Right lobe of liver (tissue), 6 donors: ENCODE measurements at places on chromosomes 2 and 18.
A peak's percentile ranks its signal among the peaks of the same experiment; 100 is the strongest.

DNA sequence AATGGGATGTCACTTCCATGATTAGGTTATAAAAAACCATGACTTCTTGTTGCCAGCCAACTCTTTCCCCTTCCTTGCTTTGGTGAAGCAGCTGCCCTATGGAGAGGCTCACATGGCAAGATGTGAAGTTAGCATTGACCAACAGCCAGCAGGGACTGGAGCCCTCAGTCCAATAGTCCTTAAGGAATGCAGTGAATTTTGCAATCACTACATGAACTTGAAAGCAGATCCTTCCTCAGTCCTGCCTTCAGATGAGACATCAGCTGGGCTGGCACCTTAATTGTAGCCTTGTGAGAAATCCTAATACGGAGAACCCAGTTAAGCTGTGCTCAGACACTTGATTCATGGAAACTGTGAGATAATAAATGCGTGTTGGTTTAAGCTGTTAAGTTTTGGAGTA is 61.8 kb downstream of the ATP8B1 start:
- no peak for DNase-seq

DNA sequence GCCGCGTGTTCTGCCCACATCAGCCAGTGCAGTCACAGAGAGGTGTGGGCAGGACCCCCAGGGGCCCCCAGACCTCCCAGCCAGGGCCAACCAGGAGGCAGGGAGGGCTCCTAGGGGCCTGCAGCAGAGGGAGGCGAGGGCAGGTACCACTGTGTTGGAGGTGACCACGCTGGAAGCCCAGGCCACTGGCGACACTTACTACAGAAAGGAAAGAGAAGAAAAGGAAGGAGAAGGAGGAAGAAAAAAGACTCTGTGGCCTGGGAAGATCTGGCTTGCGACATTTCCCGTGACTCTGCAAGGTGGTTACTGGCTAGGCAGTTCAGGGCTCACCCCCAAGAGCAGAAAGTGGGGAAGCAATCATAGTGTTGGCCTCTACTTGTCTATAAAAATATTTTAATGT is 98.1 kb upstream of the BCL2L11 start:
- DNase-seq = no peak

DNA sequence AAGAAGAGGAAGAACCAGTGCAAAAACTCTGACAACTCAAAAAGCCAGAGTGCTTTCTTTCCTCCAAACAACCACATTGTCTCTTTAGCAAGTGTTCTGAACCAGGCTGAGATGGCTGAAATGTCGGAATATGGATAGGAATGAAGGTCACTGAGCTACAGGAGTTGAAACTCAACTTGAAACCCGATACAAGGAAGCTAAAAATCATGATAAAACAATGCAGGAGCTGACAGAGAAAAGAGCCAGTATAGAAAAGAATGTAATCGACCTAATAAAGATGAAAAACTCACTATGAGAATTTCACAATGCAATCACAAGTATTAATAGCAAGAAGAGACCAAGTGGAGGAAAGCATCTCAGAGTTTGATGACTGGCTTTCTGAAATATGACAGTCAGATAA is 15.0 kb upstream of the EIF2AK3 start:
- DNase-seq = no peak

GRCh38 chr2:32009516-32010256 is 1.1 kb downstream of the MEMO1 start:
- DNase-seq = peak; percentile 62

- no peak for DNase-seq
Measured at GRCh38 chr2:88345842-88346241, 106.7 kb downstream of the FOXI3 start.

GRCh38 chr18:70621710-70622109 is 332.9 kb downstream of the SOCS6 start:
- DNase-seq = no peak

DNA sequence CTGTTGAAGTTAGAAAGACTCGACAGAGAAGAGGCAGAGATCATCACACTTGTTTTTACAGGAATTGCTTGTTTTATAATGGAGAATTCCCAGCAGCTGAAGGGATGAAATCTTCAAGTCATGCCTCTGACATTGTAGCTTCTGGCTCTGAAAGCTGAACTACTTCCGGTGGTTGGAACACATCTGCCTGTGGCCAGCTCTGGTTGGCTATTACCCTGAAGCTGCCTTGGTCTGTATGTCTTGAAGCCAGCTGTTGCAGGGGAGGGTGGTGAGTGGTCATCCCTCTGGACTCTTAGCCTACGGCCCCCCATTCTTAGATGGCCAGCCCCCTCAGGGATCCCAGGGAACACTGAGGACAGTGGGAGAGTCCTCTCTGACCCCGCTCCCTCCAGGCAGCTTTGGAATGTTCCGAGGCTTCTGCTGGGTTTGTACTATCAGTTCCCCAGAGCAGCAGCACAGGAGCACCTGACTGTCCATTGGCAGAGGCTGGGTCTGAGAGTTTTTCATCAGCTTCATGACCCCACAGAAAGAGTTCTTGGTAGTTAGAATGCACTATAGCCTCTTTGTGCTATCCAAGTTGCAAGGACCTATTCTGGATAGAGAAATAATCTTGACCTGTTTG is 87.4 kb upstream of the CAPN13 start:
- DNase-seq = no peak

DNA sequence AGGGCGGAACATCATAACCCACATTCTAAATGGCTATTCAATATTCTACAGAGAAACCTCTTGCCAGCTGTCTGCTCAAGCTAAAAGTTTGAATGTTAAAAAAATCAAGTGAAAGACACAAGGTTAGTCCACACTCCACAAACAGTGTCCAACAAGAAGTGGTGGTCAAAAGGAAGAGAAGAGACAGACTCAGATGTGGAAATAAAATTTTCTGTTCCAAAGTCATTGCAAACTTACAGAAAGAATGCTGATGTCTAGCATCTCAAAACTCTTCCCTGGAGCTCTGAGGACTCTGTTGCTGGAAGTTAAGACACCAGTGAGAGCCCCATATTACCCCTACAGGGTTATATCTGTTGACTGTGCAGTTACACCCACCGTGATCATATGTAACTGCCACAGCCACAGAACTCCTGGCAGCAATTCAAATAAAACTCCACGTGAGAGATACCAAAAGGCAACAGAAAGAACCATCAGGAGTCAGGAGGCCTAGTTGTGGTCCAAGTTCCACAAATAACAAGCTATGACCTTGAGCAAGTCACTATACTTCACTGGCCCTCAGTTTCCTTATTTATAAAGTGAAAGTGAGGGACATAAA is 60.9 kb downstream of the AAK1 start:
- DNase-seq = no peak

DNA sequence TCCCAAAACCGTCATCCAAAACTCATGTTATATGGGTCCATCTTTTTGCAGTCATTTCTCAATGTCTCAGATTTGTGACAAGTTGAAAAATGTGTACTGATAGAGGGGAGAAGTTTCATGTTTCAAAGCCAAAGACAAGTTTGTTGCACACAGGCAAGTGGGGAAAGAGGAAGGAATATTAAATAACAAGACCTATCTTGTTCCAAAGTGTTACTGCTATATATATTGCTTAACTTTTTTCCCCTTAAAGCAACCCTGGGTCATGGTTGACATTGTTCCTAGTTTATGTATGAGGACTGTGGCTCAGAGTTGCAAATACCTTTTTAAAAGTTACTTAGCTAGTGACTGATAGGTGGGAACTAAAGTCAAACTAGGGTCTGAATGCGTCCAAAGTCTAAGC is 1.7 kb downstream of the ITGA4 start:
- no peak for DNase-seq

GRCh38 chr2:241890524-241891235 is 21.2 kb downstream of the RTP5 start:
- no peak for DNase-seq

DNA sequence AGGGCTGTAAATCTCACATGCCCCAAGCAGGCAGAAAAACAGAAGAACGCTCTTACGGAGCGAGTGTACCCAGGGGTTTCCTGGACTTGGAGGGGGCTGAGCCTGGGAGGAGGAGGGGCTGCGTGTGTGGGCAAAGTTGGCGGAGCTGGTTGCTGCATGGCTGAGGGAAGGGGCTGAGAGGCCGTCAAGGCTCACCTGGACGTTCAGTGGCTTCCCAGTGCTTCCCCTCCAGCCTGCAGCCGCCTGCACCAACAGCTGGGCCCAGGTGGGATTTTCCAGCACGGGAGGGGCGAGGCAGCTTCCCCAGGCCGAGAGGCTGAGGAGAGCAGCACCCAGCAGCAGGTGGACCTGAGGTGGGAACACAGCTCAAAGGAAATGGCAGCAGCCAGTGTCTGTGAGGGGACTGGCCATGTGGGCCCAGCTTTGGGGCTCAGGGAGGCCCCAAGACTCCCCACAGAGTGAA is 70.6 kb upstream of the CTDP1 start:
- DNase-seq = peak; percentile 25

DNA sequence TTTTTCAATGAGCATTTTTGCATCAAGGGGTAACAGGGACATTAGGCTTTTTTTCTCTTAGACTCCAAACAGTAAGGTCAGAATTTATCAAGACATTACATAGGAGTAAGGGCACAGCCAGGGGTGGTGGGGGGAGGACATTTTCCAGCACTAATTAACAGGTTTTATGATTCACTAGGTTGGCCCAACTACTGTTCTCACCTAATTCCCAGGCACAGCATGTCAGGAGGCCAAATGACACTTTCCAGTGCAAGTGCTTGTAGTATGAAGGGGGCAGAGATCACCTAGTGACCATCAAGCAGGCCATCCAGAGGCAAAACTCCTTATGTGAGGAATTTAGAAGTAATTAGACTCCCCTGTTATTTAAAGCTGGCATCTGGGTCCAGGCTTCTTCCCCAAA is 3.9 kb upstream of the MBD2 start:
- DNase-seq = no peak

- no peak for DNase-seq
Measured at GRCh38 chr2:142592171-142592570, 285.3 kb upstream of the KYNU start.

GRCh38 chr18:57885931-57886330 is 82.8 kb upstream of the ATP8B1 start:
- DNase-seq = no peak

- no peak for DNase-seq
Measured at GRCh38 chr18:67354091-67354490, 162.4 kb downstream of the DSEL start.

DNA sequence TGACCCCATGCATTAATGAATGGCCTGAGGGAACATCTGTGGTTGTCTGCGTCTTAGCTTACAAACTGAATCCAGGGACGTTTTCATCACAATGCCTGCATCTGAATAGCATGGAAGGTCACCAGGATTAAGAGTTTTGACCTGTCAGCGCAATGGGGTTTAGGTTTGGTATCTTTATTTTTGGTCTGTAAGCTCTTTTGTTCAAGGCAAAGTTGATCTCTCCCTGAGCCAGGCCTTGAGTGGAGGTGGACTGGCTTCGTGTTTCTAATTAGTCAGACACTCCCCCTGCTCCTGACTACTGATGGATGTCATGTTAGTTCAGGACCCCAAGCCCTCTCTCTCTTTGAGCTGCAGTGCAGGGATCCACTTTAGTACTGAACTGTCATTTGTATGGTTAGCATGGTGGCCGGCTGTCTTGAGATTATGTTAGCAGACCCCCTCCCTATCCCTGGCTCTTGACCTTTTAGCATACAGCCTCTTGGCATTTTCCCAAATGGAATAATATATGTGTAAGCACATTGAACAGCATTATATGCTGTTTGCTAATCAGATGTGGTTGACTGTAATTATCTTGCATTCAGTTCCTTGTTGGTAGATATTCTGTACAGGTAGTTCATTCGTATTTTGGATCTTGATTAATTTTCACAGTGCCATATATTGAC is 59.2 kb downstream of the LYPD6 start:
- DNase-seq = no peak

- DNase-seq = no peak
Measured at GRCh38 chr2:50535971-50536759, 495.8 kb downstream of the NRXN1 start.

- DNase-seq = no peak
Measured at GRCh38 chr2:138922973-138923563, 142.9 kb upstream of the NXPH2 start.

- no peak for DNase-seq
Measured at GRCh38 chr2:209340522-209340921, 83.3 kb upstream of the MAP2 start.

- DNase-seq = no peak
Measured at GRCh38 chr2:15809404-15809803, 130.9 kb upstream of the MYCN start.

DNA sequence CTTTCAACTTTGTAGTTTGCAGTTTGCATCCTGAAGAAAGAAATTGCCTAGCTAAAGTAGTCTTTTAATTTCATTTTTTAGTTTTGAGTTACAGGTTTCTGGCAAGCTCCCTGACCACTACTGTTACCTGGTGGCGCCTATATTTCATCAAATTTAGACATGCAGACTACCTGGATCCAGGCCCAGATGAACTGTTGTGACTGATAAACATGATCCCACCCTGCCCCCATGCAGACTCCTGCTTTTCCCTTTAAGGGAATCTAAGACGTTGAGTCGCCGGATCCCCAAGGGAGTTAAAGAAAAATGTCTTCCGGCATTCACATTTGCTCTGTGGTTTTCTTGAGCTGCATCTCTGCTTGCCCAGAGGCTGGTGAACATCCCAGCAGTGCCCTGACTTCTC is 22.2 kb downstream of the METAP1D start:
- DNase-seq = no peak

DNA sequence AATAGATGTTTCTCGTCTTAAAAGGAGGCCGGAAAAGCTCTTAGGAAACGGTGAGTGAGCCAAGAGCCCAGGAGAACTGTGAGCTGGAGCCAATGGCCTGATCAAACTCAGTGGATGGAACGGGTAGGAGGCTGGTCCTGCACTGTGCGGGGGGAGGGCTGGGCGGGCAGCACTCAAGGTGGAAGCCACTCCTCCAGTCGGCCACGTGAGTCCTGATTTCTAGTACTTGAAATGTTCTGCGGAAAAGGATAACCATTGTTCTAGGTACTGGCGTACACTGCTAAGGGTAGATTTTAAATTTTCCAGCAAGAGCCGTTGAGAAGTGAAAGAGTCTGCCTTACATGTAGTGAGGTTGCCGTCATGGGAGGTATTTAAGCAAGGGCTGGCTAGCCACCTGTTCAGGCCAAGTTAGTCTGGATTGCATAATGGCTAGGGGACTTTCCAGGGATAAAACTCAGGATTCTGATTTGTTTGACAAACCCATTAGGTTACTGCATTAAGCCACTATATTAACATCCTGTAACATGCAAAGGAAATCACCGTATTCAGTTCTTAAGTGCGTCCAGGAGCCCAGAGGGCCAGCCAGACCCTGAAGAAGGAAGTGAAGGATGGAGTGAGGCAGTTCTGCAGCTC is 51.3 kb upstream of the ODC1 start:
- no peak for DNase-seq

GRCh38 chr2:236578411-236578846 is 8.8 kb downstream of the ACKR3 start:
- no peak for DNase-seq

DNA sequence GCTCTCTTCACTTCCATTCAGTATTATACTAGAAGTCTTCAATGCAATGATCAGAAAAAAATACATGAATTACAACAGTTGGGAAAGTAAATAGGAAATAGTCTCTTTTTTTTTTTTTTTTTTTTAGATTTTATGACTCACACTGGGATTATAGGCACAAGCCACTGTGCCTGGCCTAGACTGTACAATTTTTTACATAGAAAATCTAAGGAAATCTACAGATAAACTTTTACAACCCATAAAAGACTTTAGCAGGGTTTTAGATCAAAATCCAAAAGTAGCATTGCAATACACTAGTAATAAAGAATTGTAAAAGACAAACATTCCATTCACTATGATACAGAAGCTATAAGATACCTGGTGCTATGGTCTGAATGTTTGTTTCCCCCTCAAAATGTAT is 39.0 kb downstream of the CFAP221 start:
- DNase-seq = no peak

- DNase-seq = peak; percentile 30
Measured at GRCh38 chr2:239824866-239825704, 200.1 kb downstream of the NDUFA10 start.
